ENCODE measurements at places on chromosomes 3 and 15.

- DNase-seq: no peak
These were observed 314.0 kb upstream of the CDIN1 start for GRCh38 chr15:36265422-36265821.

DNA sequence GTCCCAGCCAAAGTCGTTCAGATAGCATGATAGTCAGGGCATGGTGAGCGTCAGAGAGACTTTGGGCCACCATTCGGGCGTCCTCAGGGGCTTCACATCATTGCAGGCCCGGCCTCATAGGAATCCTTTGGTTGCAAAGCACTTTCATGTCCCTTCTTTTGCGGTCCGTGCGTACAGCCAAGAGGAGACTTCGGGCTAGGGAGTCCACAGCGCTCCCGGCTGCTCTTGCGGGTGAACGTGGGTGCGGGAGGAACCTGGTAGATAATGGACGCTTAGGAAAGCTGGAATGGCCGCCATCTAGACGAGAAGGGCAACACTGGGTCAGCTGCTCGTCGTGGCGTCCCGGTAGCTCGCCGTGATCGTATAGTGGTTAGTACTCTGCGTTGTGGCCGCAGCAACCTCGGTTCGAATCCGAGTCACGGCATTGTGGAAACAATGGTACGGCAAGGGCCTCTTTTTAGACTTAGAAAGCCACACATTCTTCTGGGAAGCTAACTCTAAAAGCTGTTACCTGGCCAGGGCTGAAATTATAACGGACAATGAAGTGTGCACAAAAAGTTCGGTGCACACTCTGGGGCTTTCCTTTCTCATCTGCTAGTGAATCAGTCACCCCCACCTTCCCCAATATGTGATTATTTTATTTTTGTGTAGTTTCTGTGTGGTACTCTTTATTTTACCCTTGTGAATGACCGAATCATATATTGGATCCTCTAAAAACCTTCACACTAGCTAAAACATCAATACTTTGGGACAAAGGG lies 13.2 kb upstream of the SHF start:
- peak; percentile 68 for DNase-seq

GRCh38 chr15:66578286-66578875 lies 12.6 kb upstream of the LCTL start:
- DNase-seq: no peak

DNA sequence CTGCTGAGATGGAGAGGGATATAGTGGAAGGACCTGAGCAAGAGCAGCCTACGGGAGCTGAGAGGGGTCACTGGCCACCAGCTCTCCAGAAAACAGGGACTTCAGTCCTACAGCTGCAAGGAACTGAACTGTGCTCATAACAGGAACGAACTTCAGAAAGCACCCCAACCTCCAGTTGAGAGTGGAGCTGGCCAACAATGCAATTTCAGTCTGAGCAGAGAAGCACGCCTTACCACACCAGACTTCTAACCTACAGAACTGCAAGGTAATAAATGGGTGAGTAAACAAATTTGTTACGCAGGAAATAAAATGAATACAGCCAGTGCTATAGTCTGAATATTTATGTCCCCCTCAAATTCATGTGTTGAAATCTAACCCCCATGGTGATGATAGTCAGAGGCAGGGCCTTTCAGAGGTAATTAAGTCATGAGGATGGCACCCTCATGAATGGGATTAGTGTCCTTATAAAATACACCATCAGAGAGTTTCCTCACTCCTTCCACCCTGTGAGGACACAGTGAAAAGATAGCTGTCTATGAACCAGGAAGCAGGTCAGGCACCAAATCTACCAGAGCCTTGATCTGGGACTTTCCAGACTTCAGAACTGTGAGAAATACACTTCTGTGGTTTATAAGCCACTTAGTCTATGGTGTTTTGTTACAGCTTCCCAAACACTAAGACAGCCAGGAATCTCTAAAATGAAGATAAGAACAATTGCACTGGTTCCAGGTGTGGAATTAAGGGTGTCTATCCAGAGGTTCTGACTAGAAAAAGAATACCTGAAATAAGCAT lies 58.6 kb downstream of the SYNM start:
- DNase-seq: no peak

DNA sequence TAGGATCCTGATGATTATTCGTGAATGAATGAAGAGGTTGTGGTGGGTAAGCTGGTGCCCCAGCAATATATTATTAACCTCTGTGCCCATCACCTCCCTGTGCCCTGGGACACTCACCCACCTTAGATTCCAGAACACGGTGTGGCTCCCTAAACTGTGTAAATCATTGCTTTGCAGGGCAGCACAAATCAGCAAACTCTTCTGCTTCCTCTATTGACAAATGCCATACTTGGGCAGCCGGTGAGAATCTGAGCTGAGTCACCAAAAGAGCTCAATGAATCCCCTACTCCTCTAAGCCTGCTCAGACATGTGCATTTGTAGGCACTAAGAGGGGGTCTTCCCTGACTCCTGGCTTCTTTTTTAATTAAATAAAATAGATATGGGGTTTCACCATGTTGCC lies 15.7 kb downstream of the UQCC5 start:
- no peak for DNase-seq

GRCh38 chr3:160676547-160677303 lies at the start of gene ARL14:
ARL14 (plus strand) TSS chr3:160677160; CDS start chr3:160677347, 187 bp downstream.
- no peak for DNase-seq

- DNase-seq: no peak
These were observed 62.1 kb upstream of the RNU6-1 start for GRCh38 chr15:67901922-67902321.

DNA sequence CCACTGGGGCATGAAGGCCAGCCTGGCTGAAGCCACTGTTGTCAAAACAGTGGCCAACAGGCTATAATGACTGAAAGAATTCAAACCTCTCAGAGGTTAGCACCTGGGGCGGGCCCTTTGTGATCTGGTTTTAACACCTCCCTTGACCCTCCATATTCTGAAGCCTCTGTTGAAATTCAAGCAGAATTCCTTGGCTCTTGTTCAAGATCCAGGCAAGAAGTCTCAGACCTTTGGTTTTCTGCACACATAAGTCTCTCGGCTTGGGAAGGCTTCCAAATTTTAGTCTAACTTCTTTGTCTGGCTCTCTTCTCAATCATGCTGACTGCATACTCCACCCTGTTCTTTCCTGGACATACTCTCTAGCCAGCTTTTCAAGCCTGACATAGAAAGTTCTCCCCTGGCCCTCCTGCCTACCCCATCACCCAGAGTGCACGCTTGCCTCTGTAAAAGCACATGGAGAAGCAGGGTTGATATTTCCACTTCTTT lies 144.5 kb downstream of the PDZRN3 start:
- no peak for DNase-seq

- no peak for DNase-seq
These were observed 2.2 kb downstream of the RPL4 start for GRCh38 chr15:66502491-66502890.

DNA sequence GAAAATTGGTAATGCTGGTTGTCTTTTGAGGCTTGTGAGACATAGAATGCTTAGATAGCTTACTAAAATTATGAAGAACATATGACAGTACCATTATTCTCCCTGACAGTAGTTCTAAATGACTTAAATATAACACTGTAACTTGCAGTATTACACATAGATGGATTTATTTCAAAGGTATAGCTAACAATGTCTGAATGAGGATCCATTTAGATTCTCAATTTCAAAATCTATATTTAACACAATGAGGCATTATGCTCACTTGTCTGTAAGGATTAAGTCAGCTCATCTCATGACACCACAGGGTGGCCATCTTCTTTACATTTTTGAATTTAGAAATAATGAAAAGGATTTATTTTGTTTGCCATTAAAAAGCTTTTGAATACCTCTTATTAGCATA lies 108.4 kb downstream of the CCNL1 start:
- DNase-seq: no peak

GRCh38 chr3:133211449-133211848 lies 173.3 kb downstream of the TMEM108 start:
- DNase-seq: peak; percentile 66
